ENCODE measurements at places on chromosomes 16 and 17.

DNA sequence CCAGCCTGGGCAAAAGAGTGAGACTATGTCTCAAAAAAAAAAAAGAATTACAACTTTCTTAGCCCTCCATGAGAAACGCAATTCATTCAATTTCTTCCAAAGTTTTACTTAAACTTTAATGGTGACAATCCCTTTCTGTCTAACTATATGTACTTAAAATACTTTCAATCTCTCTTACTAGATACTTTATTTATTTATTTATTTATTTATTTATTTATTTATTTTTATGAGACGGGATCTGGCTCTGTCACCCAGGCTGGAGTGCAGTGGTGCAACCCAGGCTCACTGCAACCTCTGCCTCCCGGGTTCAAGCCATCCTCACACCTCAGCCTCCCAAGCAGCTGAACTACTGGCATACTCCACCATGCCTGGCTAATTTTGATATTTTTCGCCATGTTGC is 108.1 kb downstream of the SPAG9 start:
- DNase-seq, result no peak

DNA sequence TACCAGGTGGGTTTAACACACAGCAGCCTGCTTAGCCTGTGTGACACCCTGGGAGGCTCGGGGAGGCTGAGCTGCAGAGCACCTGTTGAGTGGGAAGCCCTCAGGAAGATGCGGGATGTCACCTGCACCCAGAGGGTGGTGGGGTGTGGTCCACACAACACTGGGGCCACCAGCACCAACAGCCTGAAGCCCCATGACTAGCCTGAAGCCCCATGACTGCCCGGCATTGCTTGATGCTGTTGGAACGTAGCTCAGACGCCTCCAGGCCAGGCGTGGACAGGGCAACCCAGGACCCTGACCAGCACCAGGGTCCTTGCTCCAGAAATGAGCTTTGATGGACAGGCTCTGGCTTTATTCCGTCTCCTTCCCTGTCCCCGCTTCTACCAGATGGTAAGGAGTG is 76.3 kb upstream of the ZNF469 start:
- no peak for DNase-seq

DNA sequence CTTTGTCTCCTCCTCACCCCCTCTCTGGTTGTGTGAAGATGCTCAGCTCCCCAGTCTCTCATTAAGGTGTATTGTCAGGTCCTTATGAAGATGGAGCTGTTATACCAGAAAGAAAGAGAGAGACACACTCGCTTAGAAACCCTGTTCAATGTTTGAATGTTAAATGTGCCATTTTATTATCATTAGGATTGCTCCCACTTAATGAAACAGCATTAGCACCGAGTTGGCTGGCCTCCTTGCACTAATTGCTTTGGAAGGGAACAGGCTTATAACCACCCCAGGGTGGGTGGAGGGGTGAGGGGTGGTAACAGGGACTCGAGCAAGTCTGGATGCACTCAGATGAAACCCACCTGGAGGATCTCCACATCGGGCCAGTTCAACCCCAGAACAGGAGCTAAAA is 14.4 kb downstream of the PIPOX start:
- DNase-seq, result no peak

- DNase-seq, result no peak
These were observed 46.1 kb upstream of the NKD1 start for GRCh38 chr16:50501986-50502615.

DNA sequence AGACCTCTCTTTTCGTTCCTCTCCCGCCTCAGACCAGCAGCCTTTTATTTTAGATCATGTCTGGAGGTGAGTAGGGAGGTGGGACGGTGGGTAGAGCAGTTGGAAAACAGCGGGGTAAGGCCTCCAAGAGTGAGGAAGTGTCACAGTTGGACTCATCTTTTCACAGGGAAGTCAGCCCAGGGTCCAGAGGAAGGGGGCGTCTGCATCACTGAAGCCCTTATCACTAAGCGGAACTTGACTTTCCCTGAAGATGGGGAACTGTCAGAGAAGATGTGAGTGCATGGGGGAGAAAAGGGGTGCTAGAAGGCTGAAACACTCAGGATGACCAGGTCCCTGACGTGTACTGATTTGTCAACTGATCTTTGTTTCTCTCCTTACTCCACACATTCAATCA is 461 bp downstream of the LRRC46 start:
- no peak for DNase-seq

DNA sequence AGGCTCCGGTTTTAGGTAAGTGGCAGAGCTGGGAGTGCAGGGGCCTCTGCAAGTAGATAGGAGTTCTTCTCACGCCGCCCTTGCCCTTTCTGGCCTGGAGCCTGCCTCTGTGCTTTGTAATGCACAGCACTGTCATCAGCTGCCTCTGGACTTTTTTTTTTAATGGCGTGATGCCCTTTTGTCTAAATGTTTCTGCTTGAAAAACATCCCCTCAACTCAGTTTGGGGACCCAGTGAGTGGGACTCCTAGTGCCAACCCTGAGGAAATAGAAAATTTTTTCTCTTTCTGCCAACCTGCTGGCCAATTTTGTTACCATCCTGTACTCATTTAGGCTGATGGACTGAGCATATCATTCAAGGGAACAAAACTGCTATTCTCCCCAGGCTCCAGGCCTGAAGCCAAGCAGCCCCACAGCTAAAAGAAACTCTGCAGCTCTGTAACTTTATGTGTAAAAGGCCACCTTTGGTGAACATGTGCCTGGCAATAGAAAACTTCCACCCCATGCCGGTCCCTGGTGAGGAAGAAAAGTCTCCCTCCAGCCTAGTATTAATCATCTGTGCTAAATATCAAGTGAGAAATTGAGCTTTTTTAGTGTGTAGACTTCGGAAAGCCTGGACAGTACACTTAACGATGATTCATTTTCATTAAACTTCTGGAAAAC is 22.5 kb downstream of the SLC6A2 start:
- no peak for DNase-seq

GRCh38 chr16:9286930-9287329 is 195.5 kb downstream of the HAPSTR1 start:
- DNase-seq, result no peak

DNA sequence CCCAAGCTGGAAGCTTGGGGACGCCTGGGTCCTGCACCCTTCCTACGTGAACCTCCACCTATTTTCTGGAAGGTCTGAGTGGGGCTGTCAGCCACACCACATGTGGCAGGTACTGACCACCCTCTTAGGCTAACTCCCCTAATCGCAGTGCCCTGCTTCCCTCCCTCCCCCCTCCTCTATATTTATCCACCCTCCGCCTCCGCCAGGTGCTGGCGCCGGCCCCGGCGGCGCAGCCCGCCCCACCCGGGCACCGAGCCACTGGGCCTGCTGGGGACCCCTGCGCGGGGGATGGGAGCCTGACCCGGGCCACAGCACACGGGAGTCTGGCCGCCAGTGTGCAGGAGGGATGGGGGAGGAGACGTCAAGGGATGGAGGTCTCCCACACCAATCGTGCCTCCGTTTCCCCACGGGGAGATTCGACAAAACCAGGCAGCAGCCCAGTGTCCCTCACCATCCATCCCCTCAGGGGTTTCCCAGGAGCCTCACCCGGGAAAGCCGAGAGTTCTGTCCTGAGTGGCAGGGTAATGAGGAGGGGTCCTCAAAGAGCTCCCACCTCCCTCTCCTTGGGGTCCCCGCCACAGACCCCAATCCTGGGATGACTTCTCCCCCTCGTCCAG is 1.3 kb downstream of the PLEKHH3 start:
- no peak for DNase-seq

DNA sequence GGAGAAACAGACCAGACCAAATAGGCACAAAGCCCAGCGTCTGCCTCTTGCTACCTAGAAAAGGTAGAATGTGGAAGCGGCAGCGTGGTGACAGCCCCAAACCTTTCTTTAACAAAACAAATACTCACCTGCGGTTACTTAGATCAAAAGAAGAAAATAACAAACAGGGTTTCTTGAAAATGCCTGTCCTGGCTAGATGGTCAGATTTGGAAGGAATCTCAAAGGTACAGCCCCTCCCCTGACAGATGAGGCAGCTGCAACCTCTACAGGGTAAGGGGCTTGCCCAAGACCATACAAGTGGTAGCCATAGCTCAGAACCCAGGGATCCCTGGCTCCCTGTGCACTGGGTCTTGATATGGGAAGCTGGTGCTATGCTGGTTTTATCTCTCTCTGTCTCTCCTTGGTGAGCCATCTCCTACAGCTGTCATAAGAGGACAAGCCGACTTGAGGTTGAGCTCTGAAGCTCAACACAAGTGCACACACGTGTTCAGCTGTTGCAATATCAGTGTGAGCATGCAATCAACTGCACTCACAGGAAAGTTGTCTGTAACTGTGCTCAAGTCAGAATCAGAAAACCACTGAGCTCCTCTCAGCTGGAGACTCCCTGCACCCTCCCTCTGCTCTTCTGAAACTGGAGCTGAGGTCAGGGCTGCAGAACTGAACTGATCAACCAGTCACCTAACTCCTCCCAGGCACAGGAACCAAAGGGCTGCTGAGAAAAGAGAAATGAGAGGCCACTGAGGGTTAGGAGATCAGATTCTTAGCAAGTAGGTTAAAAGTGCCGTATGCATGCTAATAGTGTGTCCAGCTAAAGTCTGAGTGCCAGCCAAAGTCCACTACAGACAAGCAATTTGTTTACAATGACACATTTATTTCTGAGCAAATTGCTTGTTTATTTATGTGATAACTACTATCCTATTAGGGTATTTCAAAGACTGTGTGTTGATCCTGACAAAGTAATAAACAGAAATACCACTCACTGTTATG is 6.1 kb upstream of the RNF157 start:
- peak; percentile 58 for DNase-seq

- no peak for DNase-seq
These were observed 18.6 kb downstream of the ZDHHC7 start for GRCh38 chr16:84992717-84993075.

GRCh38 chr16:27097800-27098230 is 31.1 kb downstream of the C16orf82 start:
- no peak for DNase-seq

DNA sequence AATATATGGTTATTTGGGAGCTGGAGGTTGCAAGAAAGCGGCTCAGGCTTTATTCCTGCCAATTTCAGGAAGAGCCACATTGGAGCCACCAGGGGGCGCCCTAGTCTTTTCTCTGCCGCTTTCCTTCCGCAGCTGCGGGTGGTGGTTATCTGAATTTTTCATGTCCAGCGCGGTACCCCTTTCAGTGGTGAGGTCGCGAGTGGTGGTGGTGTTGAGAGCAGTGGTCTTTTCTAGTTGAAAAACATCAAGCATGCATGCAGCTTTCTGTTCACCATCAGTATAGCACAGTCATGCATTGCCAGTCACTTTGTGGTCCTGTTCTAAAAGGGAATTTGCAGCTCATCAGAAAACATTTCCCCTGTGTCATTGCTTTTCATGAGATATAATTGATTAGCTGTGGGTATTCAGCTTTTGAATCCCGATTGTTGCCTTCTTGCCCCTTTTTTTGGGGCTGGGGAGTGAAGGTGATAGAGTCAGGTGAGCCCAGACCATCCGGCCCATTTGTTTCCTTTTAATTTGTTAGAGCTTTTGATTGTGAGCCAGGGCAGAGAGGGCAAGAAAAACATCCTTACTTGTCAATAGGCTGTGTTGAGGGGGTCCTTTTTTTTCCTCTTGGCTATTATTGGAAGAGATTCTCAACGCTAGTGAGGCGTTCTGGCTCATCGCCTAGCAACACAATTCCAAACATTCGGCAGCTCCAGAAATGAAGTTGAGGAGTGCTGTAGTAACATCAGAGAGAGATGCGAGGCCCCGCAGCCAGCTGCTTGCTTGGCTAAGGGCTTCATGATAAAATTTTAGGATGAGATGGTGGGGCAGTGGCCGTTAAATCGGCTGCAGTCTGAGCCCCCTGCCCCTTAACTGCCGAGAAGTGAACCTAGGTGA is 119.0 kb downstream of the SNX29 start:
- DNase-seq, result peak; percentile 50

- no peak for DNase-seq
These were observed 4.1 kb downstream of the ELMO3 start for GRCh38 chr16:67202956-67203493.

DNA sequence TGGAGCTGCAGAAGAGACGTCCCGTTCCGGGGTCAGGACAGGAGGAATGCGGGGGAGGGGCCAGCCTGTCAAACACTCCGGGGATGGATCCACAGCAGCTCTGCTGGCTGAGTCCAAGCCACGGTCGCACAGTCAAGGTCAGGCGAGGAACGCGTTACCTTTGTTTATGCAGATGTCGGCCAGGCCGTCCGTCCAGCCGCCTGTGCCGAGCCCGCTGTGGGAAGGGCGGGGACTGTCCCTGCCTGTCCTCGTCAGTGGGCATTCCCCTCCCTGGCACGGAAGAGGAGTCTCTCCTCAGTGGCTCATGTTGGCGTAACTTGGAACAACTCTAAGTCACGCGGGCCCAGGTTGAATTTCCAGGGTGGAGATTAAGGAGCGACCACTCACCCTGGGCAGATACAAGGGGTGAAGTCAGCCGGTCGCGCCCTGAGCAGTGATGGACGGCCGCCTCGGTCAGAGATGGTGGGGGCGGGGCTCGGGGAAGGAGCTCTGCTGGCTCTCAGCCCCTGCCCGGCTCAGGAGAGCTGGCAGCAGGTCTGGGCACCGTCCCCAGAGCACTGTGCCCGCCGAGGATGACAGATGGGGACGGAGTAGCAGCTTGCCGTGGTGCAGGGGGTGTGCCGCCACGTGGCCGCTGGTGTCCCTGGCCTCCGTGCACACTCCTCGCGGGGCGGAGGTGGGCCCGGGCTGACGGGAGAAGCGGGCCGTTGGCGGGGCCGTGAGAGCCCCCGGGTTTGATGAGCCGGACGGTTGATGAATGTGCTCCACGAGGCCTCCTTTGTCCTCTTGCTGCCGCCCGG is 7.3 kb downstream of the CACNA1H start:
- no peak for DNase-seq

DNA sequence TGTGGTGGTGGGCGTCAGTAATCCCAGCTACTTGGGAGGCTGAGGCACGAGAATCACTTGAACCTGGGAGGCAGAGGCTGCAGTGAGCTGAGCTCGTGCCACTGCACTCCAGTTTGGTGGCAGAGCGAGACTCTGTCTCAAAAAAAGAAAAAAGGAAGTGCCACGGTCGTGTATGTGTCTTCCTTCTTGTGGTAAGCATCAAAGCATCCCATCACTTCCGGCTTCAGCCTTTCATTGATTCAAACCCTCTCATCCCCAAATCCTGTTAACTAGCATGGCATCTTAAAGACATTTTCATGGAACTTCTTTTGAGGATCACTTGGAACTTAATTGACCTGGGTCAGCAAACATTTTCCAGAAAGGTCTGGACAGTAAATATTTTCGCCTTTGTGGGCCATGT is 126.2 kb downstream of the CPPED1 start:
- DNase-seq, result peak; percentile 1

GRCh38 chr17:40526668-40527067 is 25.2 kb upstream of the TNS4 start:
- DNase-seq, result no peak

DNA sequence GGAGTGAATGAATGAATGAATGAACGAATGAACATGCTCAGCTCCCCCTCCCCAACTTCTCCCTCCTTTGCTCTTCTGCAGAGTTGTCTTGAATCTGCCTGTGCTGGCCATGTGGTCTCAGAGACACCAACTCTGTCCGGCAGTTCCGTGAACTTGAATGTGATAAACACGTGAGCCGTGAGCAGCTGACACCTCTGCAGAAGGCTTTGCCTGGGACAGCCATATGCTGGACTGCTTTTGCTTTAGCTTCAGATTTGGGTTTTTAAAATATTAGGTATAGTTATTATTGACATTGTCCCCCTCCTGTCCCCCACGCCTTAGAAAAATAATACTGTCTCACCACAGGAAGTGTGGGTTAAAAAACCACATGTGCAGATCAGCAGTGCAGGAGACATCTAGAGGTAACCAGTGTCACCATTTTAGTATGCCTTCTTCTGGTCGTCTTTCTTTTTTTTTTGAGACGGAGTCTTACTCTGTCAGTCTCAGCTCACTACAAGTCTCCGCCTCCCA is 83.8 kb downstream of the ABCC1 start:
- peak; percentile 57 for DNase-seq

GRCh38 chr16:47644166-47644565 is 183.0 kb downstream of the PHKB start:
- no peak for DNase-seq

All from CD4-positive, alpha-beta memory T cell (primary cell).